Omental fat pad (tissue), 4 donors: ENCODE measurements at places on chromosomes 6 and 20.

DNA sequence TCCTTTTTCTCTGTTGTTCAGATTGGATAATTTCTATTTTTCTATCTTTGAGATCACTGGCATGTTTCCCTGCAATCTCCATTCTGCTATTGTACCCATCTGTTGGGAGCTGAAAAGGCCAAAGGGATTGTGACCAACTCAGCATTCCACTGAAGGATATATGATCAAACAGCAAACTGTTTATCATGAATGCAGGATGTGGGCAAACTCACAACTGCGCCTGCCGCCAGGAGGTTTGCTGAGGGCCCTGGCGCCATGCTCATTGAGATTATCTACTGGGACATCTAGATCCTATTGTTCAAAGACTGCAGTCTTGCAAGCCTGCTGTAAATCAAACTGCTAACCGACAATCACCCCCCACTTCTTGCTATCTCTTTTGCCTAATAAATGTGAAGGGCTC, 3.8 kb upstream of the FKBP1A start:
- no peak for DNase-seq

- no peak for DNase-seq
Observed at GRCh38 chr20:38172408-38172807, 7.3 kb upstream of the TGM2 start.

DNA sequence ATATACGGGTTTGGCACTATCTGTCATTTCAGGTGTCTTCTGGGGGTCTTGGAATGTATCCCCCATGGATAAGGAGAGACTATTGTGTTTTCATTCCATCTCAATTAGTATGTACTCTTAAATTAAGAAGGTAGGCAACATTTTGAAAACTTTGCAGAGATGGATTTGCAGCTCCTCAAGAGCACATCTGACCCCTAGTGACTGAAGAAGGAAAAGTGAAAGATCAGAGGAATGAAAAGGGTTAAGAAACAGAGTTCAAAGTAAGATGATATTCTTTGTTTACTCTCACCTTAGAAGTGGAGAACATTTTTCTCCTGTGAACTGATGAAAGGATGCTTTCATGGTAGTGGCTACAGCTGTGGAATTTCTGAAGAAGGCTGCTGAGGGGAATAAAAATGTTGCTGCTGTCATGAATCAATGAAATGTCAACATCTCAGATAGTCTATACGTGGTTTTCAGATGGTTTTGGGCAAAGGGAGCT, 41.5 kb downstream of the SH3BGRL2 start:
- no peak for DNase-seq

DNA sequence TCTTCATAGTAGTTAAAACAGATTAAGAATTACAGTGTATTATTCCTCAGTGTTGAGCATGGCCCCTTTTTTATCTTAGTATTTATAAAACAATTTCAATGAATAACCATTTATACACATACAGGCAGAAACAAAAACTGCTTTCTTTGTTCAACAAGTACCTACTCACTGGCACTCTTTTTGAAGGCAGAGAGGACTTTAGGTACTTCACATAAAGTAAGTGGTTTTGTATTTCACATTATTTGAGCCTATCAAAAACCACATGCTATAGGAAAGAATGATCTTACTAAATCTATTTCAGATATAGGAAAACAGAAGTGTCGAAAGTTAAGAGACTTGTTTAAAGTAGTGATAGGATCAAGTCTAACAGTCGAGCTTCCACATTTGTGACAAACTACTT, 73.8 kb downstream of the PRKN start:
- no peak for DNase-seq

- no peak for DNase-seq
Observed at GRCh38 chr6:32188381-32189068, 1.5 kb downstream of the PBX2 start.
